ENCODE measurements at places on chromosomes 4 and X.

DNA sequence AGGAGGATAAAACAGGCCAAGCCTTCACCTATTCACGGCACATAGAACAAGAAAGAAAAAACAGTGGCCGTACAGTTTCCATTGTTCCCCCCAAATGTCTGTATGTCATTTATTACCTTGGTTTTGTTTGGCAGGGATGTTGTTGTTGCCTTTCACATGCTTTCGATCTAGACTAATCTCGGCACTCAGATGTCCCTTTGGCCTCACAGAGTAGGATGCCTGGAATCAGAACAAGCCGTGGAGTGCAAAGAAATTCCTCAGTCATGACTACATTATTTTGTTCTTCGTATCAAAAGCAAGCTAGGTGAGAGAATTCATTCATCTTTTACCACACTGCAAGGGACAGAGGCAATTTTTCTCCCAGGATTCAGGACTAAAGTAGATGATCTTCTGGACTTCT is 106.9 kb downstream of the SMIM20 start:
- no peak for DNase-seq

- no peak for DNase-seq
Observed at GRCh38 chr4:4810092-4810774, 49.2 kb upstream of the MSX1 start.

GRCh38 chr4:808860-809570 is 16.9 kb downstream of the CPLX1 start:
- no peak for DNase-seq

GRCh38 chr4:119930546-119930945 is 136.1 kb downstream of the MAD2L1 start:
- no peak for DNase-seq

GRCh38 chrX:49237060-49237459 is 1.8 kb downstream of the CCDC22 start:
- DNase-seq = no peak

DNA sequence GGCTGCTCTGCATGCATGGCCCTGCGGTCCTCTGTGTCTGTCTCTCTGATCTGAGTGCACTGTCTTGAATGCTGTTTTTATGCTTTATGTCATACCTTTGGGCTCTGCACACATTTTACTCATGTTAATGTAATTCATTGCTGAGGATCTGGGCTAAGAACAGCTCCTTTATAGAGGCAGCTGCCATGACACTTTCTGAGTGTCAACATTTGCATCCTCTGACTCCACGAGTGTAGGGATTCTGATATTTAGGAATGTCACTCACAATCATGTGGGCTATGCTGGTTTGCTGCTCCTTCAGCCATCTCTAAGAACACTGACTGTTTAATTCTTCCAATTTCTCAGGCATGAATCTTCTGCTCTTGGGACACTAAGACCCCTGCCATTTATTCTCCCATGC is 192.2 kb upstream of the CPEB2 start:
- no peak for DNase-seq

All from GM13976 (cell line).